IMR-90 (cell line): ENCODE measurements at places on chromosomes 11 and 22.

GRCh38 chr11:102581066-102581465 is 44.1 kb downstream of the MMP20 start:
- DNase-seq, result no peak

- no peak for DNase-seq
These were observed at the start of gene CCDC116 for GRCh38 chr22:21632237-21632895. CCDC116 (plus strand) TSS chr22:21632760; CDS start chr22:21633182, 422 bp downstream.

DNA sequence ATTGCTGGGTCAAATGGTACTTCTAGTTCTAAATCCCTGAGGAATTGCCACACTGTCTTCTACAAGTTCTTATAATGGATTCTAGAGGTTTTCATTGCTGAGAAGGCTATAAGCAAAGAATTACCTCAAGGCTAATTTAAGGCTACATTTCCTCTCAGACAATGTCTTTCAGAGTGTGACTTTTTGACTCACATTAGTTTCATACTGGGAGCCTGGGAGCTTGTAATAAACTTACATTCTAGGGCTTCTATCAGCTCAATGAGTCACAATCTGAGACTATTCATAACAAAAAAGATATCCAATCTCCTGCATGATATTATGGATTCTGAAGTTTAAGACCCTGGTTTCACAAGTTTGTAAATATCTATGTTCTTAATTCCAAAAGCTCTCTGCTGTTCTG is 408.7 kb downstream of the LRRC4C start:
- DNase-seq, result no peak

DNA sequence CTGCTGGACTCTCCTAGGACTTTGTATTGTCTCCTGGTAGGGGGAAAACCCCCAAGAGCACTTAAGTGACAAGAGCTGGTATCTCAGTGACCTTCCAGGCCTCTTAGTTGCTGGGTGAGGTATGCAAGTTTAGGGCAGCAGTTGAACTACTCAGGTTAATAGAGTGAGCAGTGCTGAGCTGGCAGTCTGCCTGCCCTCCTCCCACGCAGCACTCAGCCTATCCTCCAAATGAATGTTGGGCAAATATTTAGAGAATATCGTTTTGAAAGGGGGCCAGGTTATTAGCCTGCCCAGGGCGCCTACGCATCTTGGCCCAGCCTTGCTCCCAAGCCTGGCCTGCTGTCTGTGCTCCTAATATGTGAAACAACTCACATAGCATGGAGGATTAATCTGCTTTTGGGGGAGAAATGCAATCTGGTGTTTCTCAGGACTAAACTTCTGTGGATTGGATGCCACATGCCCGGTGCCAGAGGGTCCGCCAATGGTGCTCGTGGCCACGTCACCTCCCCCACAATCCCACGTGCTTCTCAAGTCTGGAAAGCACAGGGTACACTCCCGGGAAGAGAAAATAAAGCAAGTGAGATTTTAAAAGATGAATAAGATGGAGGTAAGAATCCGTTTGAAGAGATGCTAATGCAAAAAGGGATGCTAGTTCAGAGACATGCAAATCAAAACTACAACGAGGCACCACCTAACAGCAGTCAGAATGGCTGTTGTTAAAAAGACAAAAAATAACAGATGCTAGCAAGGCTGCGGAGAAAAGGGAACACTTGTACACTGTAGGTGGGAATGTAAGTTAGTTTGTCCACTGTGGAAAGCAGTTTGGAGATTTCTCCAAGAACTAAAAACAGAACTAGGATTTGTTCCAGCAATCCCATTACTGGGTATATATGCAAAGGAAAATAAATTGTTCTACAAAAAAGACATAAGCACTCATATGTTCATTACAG is 67.7 kb downstream of the SPON1 start:
- DNase-seq, result peak; percentile 81

- no peak for DNase-seq
These were observed 13.2 kb upstream of the CSF2RB start for GRCh38 chr22:36900225-36900624.

- DNase-seq, result no peak
These were observed 2.3 kb downstream of the QSER1 start for GRCh38 chr11:32894921-32895320.

DNA sequence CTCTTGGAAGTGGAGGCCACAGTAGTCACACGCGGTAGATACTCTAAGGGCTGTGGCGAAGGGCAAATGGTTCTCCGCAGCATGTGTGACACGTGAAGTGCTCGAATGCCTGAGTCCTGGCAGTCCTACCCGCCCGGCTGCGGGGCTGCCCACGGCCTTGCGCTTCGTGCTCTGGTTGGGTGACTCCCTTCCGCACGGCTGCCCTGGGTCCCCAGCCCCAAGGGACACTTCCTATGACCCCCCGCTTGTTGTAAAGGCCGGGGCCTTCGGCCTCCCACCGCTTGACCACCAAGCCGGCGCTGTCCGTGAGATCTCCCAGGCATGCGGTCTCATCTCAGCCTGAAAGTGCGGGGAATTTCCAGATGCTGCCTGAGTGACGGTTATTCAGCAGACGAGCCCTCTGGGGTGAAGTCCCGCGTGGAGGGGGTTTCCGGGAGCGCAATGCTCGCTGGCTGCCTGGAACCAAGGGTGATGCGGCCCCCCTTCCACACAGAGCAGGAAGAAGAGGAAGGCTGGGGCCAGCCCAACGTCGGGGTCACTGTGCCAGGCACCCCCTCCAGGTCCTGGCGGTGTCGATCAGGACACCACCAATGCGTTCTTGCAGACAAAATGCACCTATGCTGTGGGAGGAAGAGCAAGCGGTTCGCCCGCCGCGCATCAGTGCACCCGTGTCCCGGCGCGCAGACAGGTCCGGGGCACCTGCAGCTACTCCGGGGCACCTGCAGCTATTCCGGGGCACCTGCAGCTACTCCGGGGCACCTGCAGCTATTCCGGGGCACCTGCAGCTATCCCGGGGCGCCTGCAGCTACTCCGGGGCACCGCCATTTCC is 171.2 kb downstream of the OPCML start:
- DNase-seq, result no peak
